Stimulated activated CD8-positive, alpha-beta memory T cell treated with anti-CD3 and anti-CD28 coated beads, Interleukin-12 subunit alpha, Interleukin-12 subunit beta, amount 100 ng/mL, for 1 hour (primary cell): ENCODE measurements at places on chromosomes 11 and 22.

DNA sequence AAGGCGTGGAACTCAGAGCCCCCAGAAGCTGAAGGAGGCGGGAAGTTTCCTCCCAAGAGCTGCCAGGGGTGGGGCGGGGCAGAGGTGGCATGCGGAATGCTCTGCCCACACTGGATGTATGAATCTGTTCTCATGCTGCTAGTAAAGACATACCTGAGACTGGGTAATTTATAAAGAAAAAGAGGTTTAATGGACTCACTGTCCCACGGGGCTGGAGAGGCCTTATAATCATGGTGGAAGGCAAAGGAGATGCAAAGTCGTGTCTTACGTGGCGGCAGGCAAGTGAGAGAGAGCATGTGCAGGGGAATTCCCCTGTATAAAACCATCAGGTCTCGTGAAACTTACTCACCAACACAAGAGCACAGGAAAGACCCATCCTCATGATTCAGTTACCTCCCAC, 57.6 kb downstream of the SMIM38 start:
- DNase-seq = no peak

GRCh38 chr22:25120093-25120561, 79.5 kb upstream of the CRYBB3 start:
- DNase-seq = no peak

- no peak for DNase-seq
Measured at GRCh38 chr22:39989633-39990032, 5.1 kb upstream of the FAM83F start.

DNA sequence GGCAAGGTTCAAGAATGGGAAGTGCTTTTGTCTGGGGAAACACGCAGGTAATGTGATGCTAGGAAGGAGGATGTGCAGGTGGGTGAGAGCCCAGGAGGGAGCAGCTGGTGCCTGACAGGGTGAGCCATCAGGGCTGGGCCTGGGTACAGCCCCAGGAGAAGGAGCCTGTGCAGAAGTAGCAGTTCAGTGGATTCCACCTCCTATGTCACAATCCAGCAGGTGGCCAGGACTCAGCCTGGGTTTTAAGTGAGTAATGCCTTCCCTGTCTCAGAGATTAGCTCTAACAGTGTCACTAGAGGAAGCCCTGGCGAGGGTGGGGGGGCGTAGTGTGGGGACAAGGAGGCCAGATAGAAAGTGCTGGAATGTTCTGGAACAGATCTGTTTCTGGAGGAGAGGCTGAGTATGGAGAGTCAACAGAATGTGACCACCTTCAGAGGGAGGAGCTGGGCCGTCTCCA, 8.1 kb downstream of the RIC8A start:
- no peak for DNase-seq

GRCh38 chr22:22895776-22896445, 8.3 kb downstream of the IGLL5 start:
- DNase-seq = no peak

DNA sequence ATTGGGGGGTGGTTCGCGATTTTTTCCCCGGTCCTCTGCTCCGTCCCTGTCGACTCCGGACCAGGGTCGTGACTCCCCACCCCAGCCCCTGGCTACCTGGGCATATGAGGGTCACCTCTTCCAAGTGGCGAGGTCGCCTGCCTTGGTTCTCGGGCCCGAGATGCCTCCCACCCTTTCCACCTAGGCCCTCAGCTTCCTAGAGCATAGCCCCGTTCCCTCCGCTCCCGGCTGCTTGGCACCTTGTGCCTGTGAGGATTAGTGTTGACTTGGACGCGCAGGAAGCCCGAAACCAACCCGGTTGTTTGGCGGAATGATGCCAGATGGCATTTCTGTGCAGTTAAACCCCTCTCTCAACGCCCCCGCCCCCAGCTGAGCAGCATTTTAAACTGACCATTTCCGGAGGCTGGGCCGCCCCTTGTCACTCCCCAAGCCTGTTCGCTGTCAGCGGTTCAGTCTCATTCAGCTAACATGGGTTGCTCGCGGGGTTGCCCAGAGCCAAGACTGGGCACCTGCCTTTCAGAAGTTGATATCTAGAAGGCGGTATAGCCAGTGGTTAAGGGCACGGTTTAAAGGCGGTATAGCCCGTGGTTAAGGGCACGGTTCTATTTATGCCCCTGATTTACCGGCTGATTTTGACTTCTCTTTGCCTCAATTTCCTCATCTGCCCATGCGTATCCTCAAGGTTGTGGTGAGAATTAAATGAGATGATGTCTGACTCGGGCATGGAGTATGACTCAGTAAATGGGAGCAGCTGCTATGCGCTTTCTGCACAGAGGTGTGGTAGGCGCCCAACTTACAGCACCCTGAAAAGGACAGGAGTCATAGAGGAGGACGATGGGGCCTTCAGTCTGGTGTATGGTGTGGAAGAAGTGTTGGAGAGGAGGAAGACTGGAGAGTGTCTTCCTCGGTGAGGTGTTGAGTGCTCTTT, 639 bp downstream of the INCENP start:
- DNase-seq = no peak

GRCh38 chr11:123473941-123474677, 44.0 kb downstream of the GRAMD1B start:
- no peak for DNase-seq

DNA sequence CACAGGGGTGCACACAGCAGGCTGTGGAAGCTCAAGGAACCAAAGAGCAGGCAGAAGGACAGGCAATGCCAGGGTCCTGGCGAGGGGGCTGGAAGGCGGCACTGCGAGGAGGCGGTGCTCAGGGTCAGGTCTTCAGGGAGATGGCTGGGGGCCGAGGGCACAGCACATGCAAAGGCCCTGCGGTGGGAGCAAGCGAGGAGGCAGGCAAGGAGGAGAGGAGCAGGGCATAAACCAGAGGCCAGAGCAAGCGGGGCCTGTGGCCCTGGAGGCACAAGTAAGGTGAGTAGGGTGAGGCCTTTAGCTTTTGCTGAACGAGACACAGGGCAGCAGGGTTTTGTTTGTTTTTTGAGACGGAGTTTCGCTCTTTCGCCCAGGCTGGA, 126.9 kb downstream of the ARHGAP8 start:
- no peak for DNase-seq

DNA sequence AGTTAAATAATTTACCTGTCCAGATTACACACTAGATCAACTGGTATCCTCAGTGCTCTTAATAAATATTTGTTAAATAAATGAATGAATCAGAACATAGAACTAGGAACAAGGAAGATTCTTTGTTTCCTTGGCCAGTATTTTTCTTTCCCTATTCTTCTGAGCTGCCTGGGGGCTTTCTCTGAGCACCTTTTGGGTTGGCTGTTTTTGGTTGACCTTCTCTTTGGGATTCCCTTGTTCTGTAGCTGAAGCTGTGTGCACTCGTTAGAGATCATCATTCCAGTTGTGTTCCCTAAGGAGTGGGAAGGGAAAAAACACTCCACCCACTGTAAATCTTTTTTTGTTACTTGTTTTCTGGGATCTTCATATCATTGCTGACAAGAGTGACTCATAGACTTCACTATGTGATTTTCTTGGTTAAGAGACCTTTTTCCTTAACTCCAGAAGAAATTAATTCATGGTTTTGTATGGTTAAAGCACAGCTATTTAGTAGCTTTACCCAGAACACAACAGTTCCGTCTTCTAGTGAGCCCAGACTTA, 84.3 kb downstream of the STIM1 start:
- DNase-seq = no peak

DNA sequence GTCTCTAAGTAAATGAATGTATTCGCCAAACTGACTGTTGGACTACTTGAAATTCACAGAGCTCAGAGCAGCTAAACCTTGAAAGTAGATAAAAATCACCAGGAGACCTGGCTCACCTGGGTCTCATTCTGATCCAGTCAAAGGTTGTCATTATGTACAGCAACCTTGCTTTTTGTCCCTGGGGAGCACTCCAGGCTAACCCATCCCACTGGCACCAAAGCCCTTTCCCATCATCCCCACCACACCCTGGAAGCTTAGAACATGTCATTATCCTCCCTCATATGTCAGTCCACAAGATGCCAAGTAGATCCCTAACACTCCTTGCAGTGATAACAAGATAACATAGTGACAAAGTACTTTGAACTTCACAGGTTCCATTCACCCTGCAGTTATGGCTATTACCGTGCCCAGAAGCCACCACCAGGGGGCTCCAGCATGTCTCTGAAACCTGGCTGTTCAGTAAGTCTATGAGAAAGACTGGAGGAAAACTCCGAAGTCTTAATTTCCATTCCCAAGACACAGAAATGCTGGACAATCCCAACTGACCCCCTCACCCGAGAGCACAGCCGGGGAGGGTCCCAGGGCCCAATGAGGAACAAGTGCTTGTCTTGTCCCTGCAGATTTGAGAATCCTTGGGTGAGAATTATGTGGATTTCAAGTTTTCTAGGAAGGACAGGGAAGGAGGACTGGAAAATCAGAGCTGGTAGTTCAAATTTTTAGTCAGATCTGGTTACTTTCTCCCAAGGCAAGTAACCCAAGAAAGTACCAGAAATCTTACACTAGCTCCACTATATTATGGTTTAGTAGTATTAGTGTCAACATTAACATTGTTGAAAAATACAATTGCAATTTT, 43.0 kb upstream of the USP47 start:
- DNase-seq = peak; percentile 67

GRCh38 chr11:66721939-66722338, 7.1 kb downstream of the SPTBN2 start:
- no peak for DNase-seq

GRCh38 chr11:39678996-39679395, 1780.5 kb downstream of the LRRC4C start:
- DNase-seq = no peak

DNA sequence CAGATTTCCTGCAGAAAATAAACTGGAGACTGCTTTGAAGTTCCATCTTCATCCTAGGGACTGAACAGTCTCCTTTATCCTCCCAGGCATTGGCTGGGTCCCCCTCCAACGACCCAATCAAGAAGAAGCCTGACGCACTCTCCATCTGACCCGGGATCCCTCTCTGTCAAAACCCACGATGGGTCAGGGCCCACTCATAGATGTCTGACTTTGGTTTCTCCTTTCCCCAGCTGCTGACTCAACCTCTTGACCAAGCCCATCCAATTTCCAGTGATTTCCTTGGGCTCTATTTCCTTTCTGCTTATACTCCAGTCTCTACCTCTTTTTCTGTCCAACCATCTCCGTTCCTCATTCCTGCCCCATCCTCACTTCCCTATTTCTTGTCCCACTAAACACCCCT, 189.7 kb downstream of the MIAT start:
- DNase-seq = no peak

GRCh38 chr11:102268985-102269470, 48.3 kb upstream of the BIRC3 start:
- DNase-seq = no peak

DNA sequence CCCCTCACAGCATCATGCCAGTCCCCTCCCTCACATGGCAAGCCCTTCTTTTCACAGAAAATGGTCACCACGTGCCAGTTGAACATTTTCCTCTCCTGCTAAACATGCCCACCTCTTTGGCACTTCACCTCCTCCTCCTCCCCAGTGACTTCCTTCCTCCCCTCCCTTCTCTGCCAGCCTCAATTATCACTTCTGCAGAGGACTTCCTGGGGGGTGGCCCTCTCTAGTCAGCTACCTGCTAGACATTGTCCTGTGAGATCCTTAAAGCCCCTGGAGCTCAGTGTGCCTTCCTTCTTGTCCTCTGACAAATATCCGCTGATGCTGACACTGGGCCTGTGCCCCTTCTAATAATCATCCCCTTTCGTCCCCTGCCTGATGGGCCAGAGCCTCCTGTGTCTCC, 43.2 kb upstream of the E2F8 start:
- no peak for DNase-seq

- DNase-seq = no peak
Measured at GRCh38 chr11:70505761-70506657, 107.7 kb downstream of the CTTN start.

DNA sequence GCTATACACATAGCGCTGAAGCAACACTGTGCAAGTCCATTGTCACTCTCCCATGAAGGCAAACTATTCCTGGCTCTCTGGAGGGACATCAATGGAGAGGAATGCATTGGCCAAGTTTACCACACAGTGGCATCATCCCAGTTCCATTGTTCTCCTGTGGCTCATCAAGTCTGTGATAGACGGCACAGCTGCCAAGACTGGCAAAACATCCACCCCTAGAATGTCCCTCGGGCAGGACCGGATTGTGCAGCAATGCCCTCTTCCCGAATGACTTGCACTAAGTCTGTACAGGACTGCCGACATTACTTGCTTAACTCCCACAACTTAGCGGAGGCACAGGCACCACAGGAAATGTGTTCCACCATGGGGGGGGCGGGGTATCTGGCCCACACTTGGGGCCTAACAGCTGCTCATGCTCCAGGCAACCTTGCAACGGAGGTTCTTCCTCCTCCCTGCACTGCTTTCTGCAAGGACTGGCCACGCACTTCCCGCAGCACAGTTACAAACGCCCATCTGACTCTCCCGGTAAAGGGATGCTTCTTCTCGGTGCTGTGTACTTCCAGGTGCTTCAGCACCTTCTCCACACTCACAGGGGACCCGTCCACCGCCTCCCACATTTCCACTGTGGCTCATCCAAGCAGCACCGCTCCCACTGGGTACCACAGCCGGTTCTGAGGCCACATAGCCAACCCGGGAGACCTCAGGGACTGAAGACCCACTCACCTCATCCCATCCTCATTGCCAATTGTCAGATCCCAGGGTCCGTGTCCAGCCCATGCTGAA, 1309.6 kb upstream of the RAG2 start:
- DNase-seq = no peak

GRCh38 chr11:123100379-123101085, 38.6 kb upstream of the HSPA8 start:
- no peak for DNase-seq

- no peak for DNase-seq
Measured at GRCh38 chr11:119258983-119259382, 52.8 kb downstream of the CBL start.

DNA sequence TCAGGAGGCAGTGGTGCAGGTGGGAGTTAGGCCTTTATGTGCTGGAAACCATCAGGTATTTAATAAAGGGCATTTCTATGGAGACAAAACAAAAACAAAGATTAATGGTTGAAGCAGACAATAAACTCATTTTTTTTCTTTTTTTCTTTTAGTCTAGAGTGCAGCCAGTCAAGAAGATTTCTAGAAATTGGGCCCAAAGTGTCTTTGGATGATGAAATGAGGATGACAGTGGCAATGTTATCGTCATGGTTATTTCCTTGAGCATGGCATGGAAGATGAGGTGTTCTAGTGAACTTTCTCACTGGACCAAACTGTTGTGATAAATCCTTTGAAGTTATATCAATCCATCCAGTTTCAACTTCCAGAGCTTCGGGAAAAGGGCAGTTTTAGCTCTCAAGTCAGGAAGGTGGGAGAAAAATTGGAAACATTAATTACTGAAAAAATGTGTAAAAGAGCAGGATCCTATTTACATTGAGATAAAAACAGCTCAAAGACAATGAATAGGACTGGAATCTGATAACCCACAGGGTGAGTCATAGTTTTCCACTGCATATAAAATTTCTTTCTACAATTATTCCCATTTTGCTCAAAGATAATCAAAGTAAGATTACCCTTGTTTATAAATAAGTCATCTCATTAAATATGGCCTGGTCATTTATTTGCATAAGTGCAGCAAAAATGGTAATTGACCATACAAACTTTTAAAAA, 33.0 kb downstream of the PRR5L start:
- DNase-seq = no peak

DNA sequence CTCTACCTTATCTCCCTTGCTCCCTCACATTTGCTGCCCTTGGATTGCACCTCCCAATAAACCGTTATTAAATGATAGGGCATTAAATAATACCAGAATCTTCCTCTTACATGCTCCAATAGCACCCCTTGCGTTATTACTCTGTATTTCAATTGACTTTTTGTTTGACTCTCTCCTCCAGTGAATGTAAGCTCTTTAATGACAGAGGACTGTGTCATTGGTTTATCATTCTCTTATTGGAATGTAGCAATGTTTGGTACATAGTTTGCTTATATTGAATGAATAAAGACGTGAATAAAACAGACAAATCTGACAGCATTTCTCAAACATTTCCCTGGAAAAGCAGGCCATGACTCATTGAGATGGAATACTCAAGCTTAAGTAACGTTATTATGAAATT, 8.7 kb upstream of the MPEG1 start:
- no peak for DNase-seq
